Stimulated activated CD4-positive, alpha-beta T cell treated with anti-CD3 and anti-CD28 coated beads, Interleukin-4, amount 100 ng/mL, for 4 hours (primary cell): ENCODE measurements at places on chromosomes 5 and 9.

- no peak for DNase-seq
Observed at GRCh38 chr9:93081931-93082330, 14.1 kb upstream of the CARD19 start.

DNA sequence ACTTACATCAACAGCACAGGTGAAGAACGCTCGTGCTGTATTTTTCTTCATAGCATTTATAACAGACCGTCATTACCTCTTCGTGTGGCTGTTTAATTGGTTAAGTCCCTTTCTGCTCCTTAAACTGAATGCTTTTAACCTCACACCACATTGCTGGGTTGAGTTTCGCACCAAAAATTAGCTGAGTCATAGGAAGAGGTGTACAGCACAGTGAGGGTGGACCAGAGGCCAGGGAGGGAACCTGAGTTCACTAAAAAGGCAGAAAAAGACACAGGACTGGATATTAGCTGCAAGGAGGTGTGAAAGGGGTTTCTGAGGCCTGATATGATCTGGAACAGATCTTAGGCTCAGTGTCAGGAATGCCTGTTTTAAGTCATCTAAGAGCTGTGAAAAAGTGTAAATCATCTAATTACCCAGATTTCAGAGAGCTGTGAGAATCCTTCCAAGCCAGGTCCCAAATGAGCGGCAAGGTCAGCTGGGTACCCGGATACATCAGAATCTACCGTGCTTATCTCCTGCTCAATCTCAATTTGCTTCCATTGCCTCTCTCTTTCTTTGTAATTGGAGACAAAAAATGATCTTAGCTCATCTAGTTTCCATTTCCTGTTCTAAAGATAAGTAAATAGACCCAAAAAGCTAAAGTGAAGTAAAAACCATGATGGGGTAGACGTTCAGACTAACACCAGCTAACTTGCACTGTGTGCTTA, 7.1 kb upstream of the CFAP90 start:
- DNase-seq = no peak

GRCh38 chr9:82598241-82599039, 464.5 kb downstream of the RASEF start:
- no peak for DNase-seq

DNA sequence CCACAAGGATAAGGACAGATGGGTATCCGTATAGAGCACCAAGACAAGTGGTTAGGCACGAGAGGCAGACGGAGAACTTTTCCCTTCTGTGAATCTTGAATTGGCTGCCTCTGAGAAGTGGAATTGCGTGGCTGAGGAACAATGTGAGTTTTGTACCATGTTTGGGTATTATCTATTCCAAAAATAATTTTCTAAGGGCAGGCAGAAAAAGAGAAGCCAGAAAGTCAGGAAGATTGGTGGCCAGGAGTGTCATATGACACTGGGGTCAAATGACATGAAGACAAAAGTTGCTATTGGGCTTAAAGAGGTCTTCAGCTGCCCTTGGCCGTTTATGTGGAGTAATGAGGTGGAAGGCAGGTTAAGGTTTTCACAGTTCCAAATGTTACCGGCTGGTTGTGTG, 14.5 kb downstream of the HABP4 start:
- no peak for DNase-seq

GRCh38 chr5:103475629-103476240, 86.9 kb downstream of the NUDT12 start:
- no peak for DNase-seq

DNA sequence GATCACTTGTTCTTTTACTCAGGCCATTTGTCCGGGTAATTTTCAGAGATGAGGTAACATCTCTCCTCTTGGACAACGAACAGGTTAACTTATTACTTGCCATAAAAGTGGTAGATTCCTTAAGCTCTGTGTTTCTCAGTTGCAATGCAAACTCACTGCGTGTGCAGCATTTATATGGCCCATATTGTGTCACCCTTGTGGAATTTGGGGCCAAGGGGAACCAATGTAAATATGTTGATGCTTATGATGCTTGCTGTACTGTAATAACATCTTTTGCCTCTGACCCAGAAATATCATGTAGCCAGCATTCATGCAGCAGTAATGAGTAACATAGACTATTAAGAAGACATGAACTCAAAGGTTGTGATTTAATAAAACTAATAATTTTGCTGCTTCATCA, 175.8 kb downstream of the ADAMTS6 start:
- DNase-seq = no peak

- DNase-seq = no peak
Observed at GRCh38 chr5:147400881-147401280, 109.0 kb downstream of the DPYSL3 start.

DNA sequence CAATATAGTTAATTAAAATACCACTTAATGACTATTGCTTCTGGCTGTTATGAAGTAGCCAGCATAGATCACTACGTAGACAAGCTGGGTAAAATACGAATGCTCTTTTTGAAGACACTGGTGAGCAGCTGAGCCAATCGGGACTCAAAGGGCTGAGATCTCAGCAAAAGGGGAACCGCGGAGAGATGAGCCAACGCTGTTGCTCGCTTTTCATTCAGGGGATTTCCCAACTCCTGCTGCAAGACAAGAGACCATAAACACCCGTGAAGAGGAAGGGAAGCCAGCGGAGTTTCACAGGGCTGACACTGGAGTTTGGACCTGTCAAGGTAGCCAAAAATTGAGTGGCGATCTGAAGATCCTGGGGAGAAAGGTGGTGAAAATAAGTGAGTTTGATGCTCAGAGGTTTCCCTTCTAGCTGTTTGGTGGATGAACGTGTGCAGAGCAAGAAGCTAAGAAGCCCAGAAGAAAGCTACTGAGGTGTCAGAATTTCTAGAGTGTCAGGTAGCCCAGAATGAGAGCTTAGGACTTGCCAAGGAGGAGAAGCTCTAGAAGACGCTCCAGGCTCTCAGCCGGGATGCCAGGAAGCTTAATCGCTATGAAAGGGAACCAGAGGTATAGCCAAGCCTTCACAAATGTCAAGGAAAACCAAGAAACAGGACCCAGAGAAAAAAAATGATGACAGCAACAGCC, 79.6 kb upstream of the RNU6ATAC start:
- DNase-seq = peak; percentile 7

DNA sequence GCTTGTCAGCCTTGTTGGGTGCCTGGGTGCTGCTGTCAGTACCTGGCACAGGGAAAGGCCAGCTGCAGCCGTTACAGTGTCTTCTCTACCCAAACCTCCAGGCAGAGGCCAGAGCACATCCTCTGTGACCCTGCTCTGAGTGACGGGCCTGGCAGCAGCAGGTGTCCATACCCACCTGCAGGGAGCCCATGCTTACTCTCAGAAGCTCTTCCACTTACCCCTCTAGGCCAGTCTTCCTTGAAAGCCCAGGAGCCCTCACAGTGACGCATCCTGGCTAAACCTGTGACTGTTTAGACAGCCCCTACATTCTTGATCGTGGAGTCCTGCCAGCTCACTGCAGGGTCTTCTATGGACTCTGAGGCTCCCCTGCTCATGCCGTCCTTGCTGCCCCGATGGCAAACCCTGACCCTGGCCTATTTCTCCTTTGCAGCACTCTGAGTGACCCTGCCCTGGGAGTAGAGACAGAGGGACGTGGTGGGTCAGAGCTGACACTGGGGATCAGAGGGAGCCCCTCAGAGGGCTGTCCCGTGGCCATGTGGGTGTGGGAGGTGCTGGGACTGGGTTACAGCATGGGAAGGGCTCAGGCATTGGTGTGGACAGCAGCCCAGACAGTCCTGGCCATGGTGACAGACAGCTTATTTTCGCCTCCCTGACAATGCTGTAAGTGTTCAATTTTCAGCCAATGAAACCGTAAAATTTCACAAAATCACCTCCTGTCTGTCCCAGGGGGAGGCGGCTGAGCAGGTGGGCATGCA, 67.6 kb upstream of the RNF130 start:
- DNase-seq = no peak

- no peak for DNase-seq
Observed at GRCh38 chr5:617896-618295, 5.8 kb downstream of the CEP72 start.

- DNase-seq = no peak
Observed at GRCh38 chr9:116327701-116328405, 174.3 kb downstream of the PAPPA start.

- DNase-seq = no peak
Observed at GRCh38 chr9:17017931-17018491, 116.8 kb upstream of the CNTLN start.

- DNase-seq = no peak
Observed at GRCh38 chr5:172985596-172985995, 2.0 kb downstream of the ATP6V0E1 start.

DNA sequence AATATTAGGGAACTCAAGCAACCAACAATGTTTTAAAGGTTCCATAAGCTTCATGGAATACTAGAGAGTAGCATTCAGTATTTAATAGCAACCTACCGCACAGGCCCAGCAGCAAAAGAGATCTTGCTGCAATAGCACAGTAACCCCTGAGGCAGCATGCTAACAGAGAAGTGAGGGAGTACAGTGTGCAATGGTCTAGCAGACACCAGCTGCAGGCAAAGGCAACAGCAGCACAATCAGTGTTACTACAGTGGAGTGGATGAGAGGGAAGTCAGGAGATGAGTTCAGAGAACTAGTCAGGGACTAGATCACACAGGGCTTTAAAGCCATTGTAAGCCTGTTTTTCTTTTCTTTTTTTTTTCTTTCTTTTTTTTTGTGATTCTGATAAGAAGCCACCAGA, 2.8 kb downstream of the TICAM2 start:
- DNase-seq = no peak

DNA sequence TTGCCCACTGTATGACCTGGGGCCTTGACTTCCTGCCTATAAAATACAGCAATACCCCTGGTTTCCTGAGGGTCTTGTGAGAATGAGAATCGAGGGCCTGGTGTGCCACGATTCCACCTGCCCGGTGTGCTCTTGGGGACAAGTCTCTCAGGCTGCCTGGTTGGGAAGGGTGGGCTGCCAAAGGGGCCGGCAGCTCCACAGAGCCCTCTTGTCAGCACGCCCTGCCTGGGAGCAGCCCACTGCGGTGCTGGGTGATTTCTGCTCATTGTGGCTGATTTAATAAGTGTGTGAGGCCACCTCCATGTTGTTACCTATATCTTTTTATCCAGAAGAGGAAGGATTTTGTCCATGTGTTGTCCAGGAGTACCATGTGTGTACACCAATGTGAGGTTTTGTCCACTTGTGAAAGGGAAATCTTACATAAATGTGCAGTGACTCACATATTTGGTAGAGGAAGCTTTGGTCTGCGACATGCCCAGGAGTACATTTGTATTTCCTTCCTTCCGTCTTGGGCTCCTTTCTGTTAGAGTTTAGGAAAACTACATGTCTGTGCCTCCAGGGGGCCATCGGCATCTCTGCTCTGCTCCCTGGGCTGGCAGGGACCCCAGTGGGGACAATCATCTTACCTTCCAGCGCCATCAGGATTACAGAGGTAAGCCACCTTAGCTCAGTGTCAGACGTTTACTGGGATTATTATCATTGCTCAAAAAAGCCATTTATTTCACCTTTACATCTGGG, 108.6 kb downstream of the PHF2 start:
- DNase-seq = no peak

GRCh38 chr5:142690667-142691066, 4.8 kb upstream of the FGF1 start:
- DNase-seq = no peak

DNA sequence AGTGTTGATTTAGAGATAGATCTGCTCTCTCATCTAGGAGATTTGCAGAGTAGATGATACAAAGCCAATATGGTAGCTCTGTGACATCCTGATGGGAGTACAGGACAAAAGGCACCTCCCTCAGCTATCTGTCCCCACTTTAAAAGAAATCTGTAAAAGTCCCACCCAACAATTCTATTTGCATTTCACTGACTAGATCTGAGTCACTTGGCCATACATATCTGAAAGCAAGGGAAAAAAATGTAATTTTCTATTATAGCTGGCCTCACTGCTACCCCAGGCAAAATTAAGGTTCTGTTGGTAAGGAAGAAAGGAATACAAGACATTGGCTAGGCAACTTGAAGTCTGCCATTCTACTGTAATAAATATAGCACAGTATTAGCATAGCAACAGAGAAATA, 96.2 kb upstream of the RNF180 start:
- no peak for DNase-seq

- DNase-seq = no peak
Observed at GRCh38 chr9:93902780-93903655, 52.1 kb downstream of the BARX1 start.

DNA sequence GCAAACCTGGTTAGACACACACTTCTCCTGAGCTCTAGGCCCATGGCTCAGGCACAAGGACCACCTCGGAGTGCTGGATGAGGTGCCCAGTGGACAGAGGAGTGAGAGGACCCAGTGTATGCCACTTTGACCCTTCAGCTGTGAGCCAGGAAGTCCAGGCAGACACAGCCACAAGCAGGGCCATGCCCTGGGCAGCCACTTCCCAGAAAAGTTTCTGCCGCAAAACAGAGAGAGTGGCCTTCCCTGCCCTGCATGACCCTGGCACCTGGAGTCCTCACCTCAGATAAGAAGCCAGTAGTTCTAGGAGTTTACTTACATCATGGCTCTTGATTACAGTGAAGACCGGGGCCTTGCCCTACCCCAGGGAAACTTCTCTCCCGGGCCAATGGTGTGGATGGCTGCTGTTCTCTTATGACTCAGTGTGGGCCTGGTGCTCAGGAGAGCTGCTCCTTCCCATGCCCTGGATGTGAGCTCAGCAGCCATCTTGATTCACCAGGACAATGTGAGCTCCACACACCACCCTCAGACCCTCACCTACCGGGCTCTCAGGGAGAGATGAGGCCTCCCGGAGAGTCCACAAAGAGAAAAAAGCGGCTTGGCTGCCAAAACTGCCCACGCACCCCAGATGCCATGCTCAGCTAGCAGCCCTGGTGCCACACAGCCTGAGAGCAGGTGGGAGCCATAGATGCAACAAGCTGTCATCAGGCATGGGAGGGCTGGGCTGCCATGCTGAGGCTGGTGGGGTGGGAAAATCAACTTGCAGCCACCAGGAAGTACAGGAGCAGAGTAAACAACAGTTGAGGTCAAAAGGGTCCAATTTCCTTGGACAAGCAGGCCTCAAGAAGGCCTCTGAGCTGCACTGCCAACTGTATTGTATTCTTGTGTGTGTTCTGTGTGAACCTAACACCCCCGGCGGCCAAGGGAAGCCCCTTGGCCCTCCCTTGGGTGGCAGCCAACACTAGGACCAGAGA, 11.7 kb upstream of the IRF1 start:
- DNase-seq = no peak

GRCh38 chr9:83706676-83707517, 861 bp downstream of the UBQLN1 start:
- DNase-seq = peak; percentile 74

GRCh38 chr9:108620767-108621166, 235.0 kb downstream of the ACTL7B start:
- DNase-seq = no peak
